Activated naive CD4-positive, alpha-beta T cell treated with anti-CD3 and anti-CD28 coated beads for 36 hours (primary cell): ENCODE measurements at places on chromosomes 4 and X. TPM values are rescaled to one million over a fixed set of nuclear protein-coding genes. Genes with fewer than 3 reads are reported as not detected.

GRCh38 chrX:133881893-133882292, 103.5 kb downstream of the GPC3 start:
- H3K4me1 ChIP-seq: no peaks in the 10 kb centered on the region
- no peaks in the 10 kb centered on the region for H3K27me3 ChIP-seq
- DNase-seq: no peak

DNA sequence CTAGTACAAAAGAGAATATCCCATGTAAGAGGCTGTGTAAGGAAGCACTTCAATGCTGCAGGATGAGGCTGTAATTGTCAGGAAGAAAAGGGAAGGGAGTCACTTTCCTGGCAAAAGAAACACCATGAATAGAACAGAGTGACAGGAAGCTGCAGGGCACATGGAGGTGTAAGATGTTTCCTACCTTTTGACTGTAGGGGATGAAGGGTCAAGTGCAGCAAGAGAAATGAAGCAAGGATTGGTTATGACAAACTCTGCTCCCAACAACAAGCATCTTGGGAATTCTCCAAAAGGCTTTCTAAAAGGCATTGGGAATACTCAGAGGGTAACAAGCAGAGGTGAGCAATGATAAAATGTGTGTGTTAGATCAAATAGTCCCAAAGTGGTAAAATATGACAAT, 74.3 kb upstream of the NPY2R start:
- no peak overlapping the region for H3K4me3 ChIP-seq
- DNase-seq: no peak
- H3K4me1 ChIP-seq: no peaks in the 10 kb centered on the region
- H3K27me3 ChIP-seq: no peaks in the 10 kb centered on the region
- no peak overlapping the region for H3K27ac ChIP-seq

GRCh38 chr4:1019729-1020470, 8.5 kb downstream of the FGFRL1 start:
- H3K4me1 ChIP-seq: peaks cover 3% of the 10 kb centered on the region
- H3K36me3 ChIP-seq: no peaks in the 10 kb centered on the region
- no peak for DNase-seq

DOK7 gene
- total RNA-seq: not detected
